ENCODE measurements at places on chromosomes 7 and 10.

DNA sequence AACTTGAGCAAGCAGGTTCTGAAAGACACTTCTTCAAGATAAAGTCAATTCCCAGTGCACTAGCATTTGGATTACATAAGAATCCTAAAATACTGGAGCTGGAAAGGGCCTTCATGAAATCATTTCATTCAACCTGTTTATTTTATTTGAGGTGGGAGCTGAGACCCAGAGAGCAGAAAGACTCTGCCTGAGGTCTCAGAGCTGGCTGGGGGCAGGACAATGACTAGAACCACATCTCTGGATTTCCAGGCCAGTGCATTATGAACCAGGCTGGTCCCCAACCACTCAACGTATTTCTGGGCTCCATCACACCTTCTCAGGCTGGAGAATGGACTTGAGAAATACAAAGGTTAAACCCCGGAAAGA lies 8.4 kb downstream of the ANXA11 start:
- no peak for DNase-seq

- DNase-seq, result no peak
These were observed 5.4 kb downstream of the OPN1SW start for GRCh38 chr7:128770233-128770632.

GRCh38 chr7:159091480-159092475 lies 52.9 kb downstream of the VIPR2 start:
- DNase-seq, result no peak

DNA sequence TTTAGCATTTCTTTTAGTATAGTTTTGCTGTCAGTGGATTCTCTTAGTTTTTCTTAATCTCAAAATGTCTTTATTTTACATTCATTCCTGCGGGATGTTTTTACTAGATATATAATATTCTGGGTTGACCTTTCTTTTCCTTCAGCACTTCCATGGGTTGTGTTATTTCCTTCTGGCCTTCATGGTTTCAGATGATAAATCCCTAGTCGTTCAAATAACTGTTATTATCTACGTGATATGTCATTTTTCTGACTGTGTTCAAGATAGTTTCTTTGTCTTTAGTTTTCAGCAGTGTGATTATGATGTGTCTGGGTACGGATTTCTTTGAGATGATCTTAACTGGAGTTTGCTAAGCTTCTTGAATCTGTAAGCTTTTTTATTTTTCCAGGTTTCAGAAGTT lies 75.7 kb upstream of the ELN start:
- no peak for DNase-seq

DNA sequence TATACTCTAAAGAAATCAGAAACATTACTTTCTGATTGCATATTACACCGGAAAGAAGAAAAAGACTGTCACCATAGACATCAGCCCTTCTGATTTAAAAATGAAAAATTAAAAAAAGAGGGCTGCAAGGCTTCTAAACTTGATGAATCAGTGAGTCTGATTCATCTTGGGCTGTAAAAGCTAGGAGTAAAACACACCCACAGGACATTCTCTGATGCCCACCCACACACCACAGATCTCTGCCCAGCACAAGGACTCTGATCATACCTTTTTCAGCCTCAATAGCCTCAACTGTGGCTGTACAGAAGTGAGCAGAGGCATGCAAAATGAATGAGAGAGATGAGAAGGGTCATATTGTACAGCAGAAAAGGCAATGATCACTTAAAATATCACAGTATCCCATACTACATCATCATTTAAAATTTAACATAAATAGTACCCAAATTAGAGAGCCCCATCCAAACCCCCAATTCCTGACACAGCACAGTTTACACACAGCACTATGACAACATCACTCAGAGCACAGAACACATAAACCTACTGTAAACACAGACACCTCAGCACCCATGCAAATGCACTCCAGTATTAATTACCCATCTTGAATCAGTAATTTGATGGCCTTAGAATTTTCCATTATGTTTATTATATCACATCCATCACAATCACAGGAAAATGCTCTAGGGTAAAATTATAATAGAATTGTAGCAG lies 6.4 kb upstream of the MSS51 start:
- no peak for DNase-seq

GRCh38 chr10:71731791-71732190 lies 12.2 kb upstream of the C10orf105 start:
- no peak for DNase-seq

DNA sequence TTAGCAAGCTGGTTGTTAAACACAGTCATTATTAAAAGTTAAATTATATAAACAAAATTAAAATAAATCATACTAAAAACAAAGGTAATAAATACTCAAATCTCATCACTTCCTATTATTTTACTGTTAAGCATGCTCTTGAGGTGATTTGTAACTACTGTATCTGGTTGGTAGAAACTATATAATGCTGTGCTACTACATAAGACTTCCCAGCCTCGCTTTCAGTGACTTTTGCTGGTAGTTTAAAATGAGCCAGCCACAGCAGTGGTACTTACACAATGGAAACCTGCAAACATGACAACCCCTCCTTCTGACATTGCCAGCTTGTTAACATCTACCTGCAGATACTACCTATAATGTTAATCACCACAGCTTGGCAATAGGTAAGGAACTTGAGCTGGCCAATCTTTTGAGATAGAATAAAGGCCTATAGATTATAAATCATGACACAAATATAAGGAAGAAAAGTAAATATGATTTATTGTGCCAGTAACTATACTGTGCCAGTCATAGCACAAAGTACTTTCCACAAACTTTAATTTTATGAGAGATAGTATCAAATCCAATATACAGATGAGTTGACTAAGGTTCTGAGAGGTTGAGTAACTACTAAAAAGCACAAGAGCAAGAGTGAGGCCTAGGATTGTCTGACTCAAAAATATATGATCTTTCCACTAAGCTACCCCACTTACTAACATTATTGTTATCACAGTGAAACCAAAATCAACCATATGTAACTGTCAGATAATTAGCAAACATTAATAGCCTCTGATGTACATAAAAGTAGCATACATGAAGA lies 181.1 kb upstream of the ASAH2 start:
- no peak for DNase-seq

DNA sequence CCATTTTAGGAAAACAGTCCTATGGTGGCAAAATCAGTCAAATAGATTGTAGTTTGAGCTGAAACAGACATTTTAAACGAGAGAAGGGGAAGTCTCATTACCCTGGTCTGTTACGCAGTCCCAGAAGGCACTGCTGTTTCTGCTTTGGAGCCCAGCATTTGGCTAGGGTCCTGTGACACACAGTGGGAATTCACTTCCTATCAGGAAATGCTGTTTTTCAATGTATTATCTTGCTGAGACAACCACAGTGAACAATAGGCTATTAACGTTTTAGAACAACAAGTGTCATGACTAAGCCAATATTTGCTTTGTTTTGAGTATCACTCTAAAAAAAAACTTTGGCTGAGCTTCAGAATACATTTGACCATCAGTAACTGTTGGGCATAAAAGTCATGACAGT lies 74.1 kb downstream of the ADD3 start:
- DNase-seq, result no peak

DNA sequence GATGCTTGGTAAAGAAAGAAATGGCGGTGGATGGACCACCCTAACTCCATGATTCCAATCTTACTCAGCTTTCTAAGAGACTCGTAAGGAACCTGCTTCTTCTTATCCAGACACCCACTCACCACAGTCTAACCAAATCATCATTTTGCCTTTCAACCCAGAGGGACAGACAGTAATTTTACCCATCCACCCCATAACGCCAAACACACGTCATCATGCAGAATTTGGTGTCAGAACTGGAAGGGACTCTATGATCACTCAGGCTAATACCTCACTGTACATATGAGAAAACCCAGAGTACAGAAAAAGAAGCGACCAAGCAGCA lies 388 bp downstream of the ECD start:
- DNase-seq, result no peak

GRCh38 chr10:6513476-6513875 lies 66.6 kb downstream of the PRKCQ start:
- no peak for DNase-seq

DNA sequence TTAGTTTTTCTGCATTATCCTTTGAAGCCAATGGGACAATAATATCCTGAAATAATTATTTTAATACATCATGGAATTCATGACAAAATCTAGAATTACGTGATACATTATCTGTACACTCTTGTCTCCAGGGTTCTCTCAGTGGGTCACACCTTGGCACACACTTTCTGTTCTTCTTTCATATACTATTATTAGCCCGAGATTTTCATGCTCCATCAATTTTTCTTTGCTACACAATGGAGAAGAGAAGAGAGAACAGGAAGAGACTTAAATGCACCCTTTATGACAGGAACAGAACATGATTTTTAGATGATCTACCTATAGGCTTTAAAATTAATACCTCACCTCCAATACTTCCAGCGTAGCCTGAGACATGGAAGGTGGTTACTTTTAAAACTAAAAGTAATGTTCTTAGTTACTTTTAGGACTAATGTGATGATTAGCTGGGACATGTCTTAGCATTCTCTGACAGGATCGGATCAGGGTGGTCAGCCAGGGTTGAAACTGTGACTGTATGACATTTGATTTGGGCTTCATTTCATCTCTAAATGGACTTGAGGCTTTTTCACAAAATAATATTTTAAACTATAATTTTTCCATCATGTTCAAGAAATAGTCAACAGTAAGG lies 148.2 kb upstream of the WNT16 start:
- no peak for DNase-seq

- DNase-seq, result no peak
These were observed 295.9 kb upstream of the NFE2L3 start for GRCh38 chr7:25855854-25856782.

- no peak for DNase-seq
These were observed 106.5 kb downstream of the RPS24 start for GRCh38 chr10:78140066-78140630.

DNA sequence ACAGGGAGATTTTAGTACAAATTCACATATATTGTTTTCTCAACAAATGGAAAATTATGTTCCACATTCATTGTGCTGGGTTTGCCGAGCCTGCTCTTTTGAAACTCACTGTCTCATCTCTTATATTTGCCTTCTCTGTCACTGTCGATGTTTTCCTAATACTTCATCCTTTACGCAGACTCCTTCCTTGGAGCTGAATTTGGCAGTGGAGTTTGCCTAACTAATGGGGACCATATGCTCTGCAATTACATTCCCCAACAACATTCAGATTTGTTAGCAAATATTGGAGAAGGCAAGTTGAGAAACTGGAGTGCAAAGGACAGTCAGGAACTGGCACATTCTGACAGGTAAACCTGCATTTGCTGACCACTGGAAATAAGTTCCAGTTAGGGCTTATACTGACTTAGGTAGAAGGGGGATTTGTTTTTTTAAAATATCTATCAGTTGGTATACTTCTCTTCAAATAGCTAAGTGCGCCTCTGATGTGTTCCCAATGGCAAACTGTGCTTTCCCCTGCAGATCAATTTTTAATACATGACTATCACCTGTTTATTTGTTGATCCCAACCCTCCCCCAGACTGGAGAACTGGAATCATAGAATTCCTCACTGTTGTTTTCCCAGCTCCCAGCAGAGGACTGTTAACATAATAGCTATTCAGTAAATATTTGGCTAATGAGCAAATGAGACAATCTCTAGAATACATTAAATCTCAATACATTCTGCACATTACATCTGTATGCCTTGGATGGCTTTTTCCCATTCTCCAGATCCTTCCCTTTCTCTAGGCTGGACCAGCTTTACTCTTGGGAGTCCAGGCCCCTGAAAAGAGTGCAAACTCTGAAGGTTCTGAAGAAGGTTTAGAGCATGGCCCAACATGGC lies 769.3 kb downstream of the KCNMA1 start:
- DNase-seq, result no peak

GRCh38 chr10:24983130-24983529 lies 30.7 kb upstream of the PRTFDC1 start:
- DNase-seq, result no peak

DNA sequence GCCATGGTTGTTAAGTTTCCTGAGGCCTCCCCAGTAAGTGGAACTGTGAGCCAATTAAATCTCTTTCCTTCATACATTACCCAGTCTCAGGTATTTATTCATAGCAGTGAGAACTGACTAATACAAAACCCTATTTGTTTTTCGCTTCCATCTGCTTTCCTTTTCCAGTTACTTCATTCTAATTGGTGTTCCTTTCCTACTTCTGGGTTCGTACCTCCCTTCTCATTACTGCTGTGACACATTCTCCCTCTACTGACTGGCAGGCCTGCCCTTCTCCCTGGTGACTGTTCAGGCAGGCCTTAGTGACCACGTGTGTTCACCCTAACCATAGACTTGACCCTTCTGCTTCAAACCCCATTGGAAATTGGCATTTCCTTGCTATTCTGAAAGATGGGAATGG lies 37.7 kb downstream of the MTURN start:
- DNase-seq, result no peak

GRCh38 chr10:74994854-74995253 lies 116.6 kb upstream of the SAMD8 start:
- no peak for DNase-seq

DNA sequence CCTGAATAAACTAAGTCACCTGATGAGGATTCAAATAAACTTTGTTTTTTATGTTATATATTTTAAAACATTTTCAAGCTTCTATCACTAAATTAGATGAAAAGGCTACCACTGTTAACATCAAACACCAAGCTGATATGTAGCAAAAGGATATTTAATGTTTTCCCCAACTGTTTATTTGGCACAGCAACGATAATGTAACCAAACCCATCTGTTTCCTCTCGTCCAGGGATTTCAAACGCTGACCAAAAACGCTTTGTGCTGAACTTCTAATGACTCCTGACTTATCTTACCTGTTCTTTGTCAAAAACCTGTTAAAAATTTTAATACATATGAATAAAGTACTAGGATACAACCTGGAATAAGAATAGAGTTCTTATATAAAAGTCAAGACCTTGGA lies 30.5 kb downstream of the DCLRE1A start:
- no peak for DNase-seq

- DNase-seq, result peak; percentile 98
These were observed 606 bp downstream of the TAX1BP1 start for GRCh38 chr7:27740449-27741086.

DNA sequence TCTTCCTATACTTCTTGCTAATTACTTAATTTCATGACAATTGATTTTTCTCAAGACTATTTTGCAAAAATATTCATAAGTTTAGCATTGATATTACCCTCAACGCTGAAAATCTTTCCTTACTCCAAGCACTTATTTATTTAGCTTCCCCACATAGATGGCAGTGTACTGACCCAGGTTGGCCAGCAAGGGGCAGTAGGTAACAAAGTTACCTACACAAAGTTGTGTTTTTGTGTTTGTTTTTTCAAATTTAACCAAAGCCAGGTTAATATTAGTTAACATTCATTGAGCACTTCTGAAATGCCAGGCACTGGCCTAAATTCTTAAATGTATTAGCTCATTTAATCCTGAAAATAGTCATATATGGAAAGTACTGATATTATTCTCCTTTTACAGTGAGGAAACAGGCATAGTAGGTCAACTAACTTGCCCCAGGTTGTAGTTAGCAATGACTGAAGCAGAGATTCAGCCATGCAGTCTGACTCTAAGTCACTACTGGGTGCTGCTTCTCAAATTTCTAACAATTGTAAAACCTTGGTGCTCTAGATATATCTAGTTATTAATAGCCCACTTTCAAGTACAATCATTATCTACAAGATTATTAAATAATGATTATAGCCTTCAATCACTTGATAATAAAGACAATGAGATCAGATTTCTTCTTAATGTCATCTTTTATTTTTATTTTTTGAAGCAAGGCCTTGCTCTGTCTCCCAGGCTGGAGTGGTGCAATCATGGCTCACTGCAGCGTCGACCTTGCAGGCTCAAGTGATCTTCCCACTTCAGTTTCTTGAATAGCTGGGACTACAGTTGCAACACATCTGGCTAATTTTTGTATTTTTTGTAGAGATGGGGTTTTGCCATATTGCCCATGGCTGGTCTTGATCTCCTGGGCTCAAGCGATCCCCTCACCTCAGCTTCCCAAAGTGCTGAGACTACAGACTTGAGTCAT lies 5.8 kb upstream of the GGCT start:
- DNase-seq, result no peak

GRCh38 chr7:29090836-29091601 lies 55.3 kb downstream of the CPVL start:
- no peak for DNase-seq
